ENCODE measurements at places on chromosomes 6 and 20.

- DNase-seq, result no peak
Observed at GRCh38 chr6:161303628-161304340, 29.9 kb upstream of the AGPAT4 start.

DNA sequence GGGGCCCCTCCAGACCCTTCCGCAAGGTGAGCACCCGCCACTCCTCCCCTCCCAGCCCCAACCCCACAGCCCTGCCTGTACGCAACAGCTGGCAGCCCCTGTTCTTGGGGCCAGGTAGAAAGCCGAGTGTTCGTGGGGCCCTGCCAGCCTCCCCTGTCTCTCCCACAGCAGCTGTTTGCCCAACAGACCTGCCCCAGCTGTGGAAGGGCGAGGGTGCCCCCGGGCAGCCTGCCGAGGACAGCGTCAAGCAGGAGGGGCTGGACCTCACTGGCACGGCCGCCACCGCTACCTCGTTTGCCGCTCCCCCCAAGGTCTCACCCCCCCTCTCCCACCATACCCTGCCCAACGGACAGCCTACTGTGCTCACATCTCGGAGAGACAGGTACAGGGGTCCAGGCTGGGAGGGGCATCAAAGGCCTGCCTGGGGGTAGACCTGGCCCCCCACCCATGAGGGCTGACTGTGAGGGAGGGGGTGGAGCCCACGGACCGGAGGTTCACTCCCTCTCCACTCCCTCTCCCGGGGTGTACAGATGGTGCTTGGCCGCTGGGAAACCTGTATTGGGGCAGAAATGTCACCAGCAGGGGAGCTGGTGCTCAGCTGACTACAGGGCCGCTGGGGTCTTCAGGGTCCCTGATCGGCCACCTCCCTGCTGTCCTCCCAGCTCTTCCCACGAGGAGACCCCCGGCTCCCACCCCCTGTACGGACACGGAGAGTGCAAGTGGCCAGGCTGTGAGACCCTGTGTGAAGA, 41.1 kb downstream of the FOXP4 start:
- no peak for DNase-seq

- DNase-seq, result no peak
Observed at GRCh38 chr6:55058682-55059081, 115.6 kb upstream of the HCRTR2 start.

DNA sequence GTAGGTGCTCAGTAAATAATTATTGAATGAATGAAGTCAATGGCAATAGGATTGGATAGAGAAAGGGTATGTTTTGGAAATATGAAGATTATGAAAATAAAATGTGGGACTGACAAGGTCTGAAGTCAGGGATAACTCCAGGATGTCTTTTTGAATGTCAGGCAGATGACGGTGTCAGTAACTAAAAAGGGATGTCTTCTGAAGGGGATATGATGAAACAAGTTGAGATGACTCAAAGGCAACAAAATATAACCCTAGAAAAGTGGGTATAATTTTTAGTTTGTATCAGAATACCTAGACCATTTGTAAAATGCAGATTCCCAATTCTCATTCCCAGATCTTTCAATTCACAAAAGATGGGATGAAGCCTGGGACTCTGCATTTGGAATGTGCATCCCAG, 257.3 kb upstream of the SGK1 start:
- no peak for DNase-seq

DNA sequence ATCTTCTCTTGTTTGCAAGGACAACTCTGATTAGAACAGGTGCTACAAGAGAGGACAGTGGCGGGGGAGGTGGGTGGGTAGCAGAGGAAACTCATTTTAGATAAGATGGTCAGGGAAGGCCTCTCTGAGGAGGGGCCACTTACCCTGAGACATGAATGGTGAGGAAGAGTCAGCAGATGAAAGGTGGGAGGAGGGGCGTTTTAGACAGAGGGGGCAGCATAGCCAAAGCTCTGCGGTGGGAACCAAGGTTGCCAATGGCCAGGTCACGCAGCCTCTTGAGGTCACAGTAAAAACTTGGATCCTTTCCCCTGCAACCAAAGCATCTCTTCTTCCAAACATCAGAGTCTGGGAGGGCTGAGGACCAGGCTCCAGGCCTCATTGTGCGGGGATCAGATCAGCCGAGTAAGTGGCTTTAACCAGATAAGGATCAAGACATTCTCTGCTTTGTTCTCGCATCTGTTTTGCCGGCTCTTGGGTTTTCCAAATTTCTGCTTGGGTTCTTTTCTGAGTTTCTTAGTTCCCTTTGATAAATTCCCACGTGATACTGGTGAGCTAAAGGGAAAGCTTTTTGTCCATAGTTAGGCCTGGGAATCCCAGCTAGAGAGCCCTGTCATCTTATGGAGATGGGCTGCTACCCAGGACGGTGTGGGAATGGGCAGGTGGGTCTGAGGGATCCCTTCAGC, 5.5 kb upstream of the CD40 start:
- no peak for DNase-seq

GRCh38 chr20:50347284-50348063, 156.8 kb downstream of the CEBPB start:
- no peak for DNase-seq

- no peak for DNase-seq
Observed at GRCh38 chr20:9993137-9993536, 41.6 kb upstream of the ANKEF1 start.

DNA sequence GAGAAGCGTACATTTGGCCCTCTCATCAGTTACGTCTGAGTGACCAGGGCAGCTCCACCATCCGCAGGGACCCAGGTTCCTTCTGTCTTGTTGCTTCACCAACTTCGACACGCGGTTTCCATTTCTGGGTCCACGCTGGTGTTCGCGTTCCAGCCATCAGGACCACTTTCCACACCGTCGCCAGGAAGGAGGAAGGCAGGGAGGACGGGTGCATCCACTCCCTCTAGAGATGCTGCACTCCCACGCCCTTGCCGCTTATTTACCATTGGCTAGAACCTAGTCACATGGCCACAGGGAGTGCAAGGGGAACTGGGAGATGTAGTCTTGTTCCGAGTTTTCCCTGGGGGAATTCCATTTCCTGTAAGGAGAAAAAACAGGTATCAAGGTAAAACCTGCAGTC, 33.2 kb upstream of the SNX9 start:
- DNase-seq, result no peak

DNA sequence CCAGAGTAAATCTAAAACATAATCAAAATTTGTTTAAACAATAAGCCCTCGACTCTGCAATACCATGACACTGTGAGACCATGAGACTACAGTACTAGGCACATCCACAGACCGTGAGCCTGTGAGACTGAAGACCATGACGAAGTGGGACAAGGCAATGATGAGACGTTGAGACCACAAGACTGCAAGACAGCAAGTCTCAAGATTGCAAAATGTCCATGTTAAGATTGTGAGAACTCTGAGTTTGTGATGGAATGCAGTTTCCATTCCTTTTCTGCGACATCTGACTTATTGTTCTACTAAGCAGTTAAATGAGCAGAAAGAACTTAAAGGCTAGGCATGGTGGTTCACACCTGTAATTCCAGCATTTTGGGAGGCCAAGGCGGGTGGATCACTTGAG, 102.1 kb upstream of the PHACTR1 start:
- DNase-seq, result no peak
